ENCODE measurements at places on chromosomes 7 and 10.
A peak's percentile ranks its signal among the peaks of the same experiment; 100 is the strongest.

- H3K4me3 ChIP-seq = no peak overlapping the region
- H3K36me3 ChIP-seq = no peaks in the 10 kb centered on the region
- H3K27me3 ChIP-seq = no peaks in the 10 kb centered on the region
- no peak for DNase-seq
- H3K27ac ChIP-seq = no peak overlapping the region
These were observed 172.0 kb upstream of the ZNF32 start for GRCh38 chr10:43820663-43821062.

GRCh38 chr10:84429926-84430520 is 101.6 kb downstream of the CCSER2 start:
- no peak overlapping the region for H3K4me3 ChIP-seq
- no peaks in the 10 kb centered on the region for H3K27me3 ChIP-seq
- no peak overlapping the region for H3K27ac ChIP-seq
- peaks cover 17% of the 10 kb centered on the region for H3K36me3 ChIP-seq

- peaks cover 31% of the 10 kb centered on the region for H3K4me1 ChIP-seq
- DNase-seq = peak; percentile 79
- H3K36me3 ChIP-seq = no peaks in the 10 kb centered on the region
- peaks cover 32% of the 10 kb centered on the region for H3K27me3 ChIP-seq
- H3K27ac ChIP-seq = peak overlapping the region; percentile 79
These were observed 1.3 kb downstream of the SEMA3D start for GRCh38 chr7:85185424-85186082.

DNA sequence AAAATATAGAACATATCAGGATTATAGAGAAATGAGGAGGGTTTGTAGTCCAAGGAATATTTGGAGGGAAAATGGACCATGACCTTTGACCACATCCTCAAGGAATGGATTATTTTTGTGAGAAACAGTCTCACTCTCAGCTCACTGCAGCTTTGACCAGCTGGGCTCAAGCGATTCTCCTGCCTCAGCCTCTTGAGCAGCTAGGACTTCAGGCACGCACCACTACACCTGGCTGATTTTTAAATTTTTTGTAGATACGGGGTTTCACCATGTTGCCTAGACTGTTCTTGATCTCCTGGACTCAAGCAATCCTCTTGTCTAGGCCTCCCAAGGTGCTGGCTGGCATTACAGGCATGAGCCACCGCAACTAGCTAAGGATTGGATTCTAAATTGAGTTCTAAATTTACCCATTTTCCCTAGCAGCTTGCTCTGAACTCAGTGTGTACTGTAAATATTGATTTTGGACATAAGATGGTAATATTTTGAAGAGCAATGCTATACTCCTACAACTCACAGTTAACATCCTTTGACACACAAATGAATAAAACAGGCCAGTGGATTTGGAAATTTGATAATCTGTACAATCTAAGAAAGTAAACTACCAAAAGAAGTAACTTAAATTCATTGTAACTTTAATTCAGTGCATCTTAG is 73.8 kb downstream of the TET1 start:
- DNase-seq = no peak
- H3K4me3 ChIP-seq = no peak overlapping the region
- no peaks in the 10 kb centered on the region for H3K36me3 ChIP-seq
- H3K27me3 ChIP-seq = no peaks in the 10 kb centered on the region

GRCh38 chr7:3289996-3290395 is 11.1 kb upstream of the SDK1 start:
- no peak overlapping the region for H3K27ac ChIP-seq
- no peaks in the 10 kb centered on the region for H3K36me3 ChIP-seq
- peaks cover 4% of the 10 kb centered on the region for H3K27me3 ChIP-seq

- H3K4me3 ChIP-seq = no peak overlapping the region
- H3K27me3 ChIP-seq = no peaks in the 10 kb centered on the region
- no peaks in the 10 kb centered on the region for H3K4me1 ChIP-seq
- H3K36me3 ChIP-seq = peaks cover 18% of the 10 kb centered on the region
These were observed 35.6 kb downstream of the ACADSB start for GRCh38 chr10:123044391-123044790.

DNA sequence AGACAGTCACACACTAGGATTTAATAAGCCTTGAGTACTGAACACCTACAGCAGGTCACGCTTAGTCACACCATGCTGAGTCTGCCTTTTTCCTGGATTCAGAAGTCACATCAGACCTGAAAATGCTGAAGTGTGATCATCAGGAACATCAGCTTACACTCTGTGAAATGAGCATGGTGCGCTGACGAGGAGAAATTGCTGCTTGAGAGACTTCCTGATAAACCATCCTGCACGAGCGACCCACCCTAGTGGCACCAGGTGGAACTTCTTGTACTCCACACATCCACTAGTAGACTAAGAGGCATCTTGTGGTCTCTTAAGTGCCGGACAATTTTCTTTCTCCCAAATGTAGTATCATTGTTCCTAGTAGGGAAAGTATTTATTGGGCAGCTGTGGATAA is 51.8 kb upstream of the MRLN start:
- no peak overlapping the region for H3K4me3 ChIP-seq
- H3K4me1 ChIP-seq = peaks cover 32% of the 10 kb centered on the region
- H3K36me3 ChIP-seq = peaks cover 60% of the 10 kb centered on the region
- H3K27ac ChIP-seq = no peak overlapping the region

- H3K27me3 ChIP-seq = no peaks in the 10 kb centered on the region
- no peak for DNase-seq
- peaks cover 6% of the 10 kb centered on the region for H3K4me1 ChIP-seq
- H3K27ac ChIP-seq = no peak overlapping the region
These were observed 117.4 kb downstream of the ZNF365 start for GRCh38 chr10:62491597-62491996.

DNA sequence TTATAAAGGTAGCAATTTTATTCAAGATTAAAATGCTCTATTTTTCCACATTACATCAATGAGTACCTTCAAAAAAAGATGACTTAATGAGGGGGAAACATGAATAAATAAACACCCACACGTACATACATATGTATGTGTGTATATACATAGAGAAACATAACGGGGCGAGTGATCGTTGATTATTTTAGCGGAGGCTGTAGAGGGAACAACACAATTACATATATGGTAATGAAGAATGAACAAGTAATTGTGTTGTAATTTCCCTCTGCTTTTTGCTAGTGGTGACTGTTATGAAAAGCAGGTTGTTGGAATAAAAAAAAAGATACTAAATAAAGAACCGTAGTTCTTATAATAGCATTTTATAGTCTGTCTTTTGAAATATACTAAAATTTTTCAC is 63.2 kb downstream of the CACNB2 start:
- H3K27me3 ChIP-seq = no peaks in the 10 kb centered on the region
- H3K27ac ChIP-seq = no peak overlapping the region
- DNase-seq = no peak
- no peaks in the 10 kb centered on the region for H3K36me3 ChIP-seq
- no peak overlapping the region for H3K4me3 ChIP-seq
